ENCODE measurements at places on chromosomes 3 and 15.
A peak's percentile ranks its signal among the peaks of the same experiment; 100 is the strongest.

DNA sequence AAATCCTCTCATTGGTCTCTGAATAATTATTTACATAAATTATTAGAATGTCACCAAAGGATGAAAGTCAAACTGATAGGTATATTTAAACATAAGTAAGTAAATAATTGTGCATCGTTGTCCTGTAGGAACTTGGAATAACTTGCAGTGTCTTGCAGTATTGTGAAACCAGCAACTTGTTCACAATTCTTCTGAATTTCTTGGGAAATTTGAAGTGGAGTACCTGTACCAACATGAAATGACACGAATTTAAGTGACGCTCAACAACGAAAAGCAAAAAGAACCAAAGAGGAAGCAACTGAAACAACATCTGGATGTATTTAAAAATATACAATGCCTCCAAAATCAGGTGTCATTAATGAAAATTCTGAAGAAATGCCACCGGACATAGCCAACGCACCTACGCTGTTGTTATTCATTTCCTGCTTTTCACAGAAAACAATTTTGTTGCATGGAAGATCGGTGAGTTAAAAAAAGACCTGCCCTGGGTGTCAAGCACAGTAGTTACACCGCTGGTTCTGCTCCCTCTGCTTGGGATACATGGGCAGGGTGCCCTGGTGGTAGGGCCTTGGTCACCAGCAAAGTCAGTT is 112.5 kb downstream of the RPLP1 start:
- no peak for DNase-seq

- DNase-seq, result no peak
These were observed 22.0 kb downstream of the SPATA12 start for GRCh38 chr3:57082481-57082880.

DNA sequence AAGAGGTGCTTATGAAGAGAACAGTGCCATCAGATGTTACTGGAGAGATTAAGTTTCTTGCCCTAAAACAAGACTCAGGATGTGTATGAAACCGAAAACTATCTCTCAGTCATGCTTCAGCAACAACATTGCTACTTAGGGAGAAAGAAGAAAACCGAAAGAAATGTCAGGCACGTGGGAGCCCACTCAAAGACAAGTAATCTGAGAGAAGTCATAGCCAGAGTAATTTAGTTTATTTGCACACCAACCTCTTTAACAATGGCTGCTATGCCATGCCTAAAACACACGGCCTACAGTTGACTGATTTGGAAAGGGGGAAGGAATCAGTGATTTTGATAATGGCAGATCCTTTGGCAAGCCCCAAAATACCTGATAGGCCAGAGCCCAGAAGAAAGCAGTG is 162.9 kb downstream of the TIGIT start:
- DNase-seq, result peak; percentile 76

DNA sequence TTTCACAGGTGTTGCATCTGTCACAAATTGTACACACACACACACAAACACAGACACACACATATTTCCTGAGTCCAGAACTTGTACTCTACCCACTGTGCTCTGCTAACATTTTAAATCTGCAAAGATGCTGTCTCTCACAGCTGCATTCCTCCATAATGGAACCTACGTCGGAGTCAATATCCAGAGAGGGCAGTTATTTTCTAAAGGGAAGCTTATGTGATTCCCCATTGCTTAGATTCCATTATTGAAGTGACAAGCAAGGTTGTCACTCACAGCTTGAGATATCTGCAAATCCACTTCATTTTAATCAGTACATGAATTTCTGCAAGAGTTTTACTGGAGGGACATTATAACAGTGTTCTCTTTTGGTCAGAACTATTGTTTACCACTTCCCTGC is 992.4 kb downstream of the NSUN3 start:
- no peak for DNase-seq

DNA sequence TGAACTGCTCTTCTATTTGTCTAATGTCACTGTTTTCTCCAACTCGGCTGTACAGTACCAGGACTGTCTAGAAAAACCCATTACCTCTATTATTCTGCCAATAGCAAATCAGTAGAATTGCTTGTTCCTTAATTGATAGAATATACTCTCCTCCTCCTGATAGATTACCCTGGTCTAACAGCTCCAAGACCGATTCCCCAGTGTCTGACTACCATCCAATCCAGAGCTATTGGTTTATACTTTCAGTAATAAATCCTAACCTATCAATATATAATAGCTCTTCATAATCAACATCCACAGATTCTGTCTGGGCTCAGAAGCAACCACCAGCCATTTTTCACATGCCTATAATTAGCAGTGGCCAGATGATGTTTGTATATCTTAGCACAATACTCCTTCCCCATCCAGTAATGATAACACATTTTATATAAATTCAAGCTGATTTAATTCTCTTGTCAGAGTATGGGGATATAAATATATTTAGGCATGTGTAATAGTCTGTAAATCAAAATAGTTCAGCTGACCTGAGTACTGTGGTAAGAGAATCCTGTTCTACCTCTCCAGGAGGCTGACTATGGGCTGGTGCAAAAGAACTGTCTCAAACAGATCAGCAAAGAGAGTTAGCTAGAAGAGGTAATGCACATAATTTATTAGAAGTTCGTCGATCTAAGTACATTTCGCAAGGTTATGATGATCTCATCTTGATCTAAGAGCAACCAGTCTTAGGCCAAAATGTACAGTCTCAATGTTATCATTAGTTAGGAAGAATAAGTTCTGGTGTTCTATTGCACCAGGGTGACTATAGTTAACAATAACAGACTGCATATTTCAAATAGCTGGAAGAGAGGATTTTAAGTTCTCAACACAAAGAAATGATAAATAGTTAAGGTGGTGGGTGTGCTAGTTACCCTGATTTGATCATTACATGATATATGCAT is 193.4 kb downstream of the SHOX2 start:
- no peak for DNase-seq

GRCh38 chr3:143902210-143902609 is 53.9 kb upstream of the SLC9A9 start:
- DNase-seq, result no peak

- DNase-seq, result no peak
These were observed 196.8 kb downstream of the GABRG3 start for GRCh38 chr15:27167738-27168137.

DNA sequence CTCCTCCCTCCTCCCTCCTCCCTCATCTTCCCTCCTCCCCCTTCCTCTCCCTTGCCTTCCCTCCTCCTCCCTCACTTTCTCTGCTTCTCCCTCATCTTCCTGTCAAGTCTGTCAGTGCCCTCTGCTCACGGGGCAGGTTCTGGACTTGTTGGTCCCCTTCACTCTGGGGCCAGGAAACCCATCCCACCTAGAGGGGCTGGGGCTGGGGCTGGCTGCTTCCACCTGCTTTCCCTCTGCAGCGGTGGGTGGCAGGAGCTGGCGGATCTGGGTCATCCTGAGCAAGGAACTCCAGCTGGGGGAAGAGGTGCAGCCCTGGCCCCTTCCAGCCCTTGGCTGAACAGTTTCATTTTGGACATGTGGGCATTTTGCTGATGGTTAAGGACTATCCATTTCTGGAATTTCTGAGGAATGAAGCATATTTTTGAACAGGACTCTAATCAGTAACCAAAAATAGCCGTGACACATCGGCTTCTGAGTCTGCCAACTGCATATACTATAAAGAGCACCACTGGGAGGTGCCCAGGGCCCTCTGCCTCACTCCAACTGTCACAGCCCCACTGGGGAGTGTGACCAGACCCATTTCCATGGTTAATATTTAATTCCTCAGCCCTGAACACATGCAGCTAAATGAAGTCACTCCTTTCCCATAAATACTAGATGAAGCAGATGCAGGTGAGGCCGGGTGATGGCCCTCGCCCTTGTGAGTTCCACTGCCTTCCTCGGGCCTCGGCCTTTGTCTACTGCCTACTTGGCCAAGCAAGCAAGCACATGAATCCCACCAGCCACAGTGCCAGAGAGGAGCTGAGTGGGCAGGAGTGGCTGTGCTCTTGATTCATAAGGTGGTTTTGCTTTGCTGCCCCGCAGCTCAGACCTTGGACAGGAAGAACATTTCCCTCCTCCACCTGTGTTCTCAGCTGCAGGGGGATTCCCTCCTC is 39.8 kb downstream of the CHDH start:
- peak; percentile 63 for DNase-seq

DNA sequence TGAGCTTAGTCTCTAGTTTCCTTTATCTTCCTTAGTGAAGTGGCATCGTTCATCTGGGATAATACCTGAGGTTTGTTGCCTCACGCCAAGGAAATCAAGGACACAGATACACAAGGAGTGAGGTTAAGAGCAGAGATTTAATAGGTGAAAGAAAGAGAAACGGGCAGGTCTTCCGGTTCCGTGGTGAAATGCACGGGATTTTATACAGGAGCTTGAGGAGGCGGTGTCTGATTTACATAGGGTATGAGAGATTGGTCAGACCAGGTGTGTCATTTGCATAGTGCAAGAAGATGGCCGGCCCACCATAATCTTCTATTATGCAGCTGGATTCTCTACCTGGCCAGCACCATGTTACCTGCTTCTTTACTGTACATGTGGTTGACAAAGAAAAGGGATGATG is 17.2 kb downstream of the ARRDC4 start:
- no peak for DNase-seq

GRCh38 chr3:187968883-187969580 is 184.9 kb upstream of the LPP start:
- DNase-seq, result no peak

GRCh38 chr3:42780892-42781700 is 8.0 kb upstream of the CCDC13 start:
- no peak for DNase-seq

- no peak for DNase-seq
These were observed 53.8 kb downstream of the LRRK1 start for GRCh38 chr15:100972975-100973350.

GRCh38 chr3:73141525-73141924 is 80.1 kb downstream of the EBLN2 start:
- peak; percentile 33 for DNase-seq

Measured in kidney (tissue), 22 donors.